ENCODE measurements at places on chromosomes 2 and 18.

- no peak for DNase-seq
These were observed 1.8 kb upstream of the CYBRD1 start for GRCh38 chr2:171520471-171520870.

DNA sequence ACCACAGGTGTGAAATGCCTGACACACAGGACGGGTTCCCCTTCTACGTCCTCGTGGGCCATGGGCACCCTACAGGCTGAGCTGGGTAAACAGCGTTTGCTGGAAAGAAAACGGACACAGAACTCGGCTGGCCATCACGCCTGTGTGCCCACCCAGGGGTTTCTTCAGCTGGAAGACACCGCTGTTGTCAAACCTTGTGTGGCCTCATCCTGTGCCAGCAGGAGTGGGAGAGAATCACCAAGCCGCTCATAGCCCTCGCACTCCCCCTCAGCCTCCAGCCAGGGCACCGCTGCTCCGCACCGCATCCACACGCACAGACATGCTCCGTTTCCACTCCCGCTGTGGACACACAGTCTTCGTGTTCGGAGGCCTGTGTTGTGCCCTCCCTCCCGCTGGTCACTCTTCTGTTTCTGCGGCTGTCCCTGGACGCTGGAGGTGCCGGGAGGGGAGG, 161.4 kb downstream of the PXDN start:
- no peak for DNase-seq

- no peak for DNase-seq
These were observed 43.6 kb upstream of the PXDN start for GRCh38 chr2:1787755-1788477.

- DNase-seq, result peak; percentile 47
These were observed 39.6 kb downstream of the DOCK10 start for GRCh38 chr2:225002656-225003045.

DNA sequence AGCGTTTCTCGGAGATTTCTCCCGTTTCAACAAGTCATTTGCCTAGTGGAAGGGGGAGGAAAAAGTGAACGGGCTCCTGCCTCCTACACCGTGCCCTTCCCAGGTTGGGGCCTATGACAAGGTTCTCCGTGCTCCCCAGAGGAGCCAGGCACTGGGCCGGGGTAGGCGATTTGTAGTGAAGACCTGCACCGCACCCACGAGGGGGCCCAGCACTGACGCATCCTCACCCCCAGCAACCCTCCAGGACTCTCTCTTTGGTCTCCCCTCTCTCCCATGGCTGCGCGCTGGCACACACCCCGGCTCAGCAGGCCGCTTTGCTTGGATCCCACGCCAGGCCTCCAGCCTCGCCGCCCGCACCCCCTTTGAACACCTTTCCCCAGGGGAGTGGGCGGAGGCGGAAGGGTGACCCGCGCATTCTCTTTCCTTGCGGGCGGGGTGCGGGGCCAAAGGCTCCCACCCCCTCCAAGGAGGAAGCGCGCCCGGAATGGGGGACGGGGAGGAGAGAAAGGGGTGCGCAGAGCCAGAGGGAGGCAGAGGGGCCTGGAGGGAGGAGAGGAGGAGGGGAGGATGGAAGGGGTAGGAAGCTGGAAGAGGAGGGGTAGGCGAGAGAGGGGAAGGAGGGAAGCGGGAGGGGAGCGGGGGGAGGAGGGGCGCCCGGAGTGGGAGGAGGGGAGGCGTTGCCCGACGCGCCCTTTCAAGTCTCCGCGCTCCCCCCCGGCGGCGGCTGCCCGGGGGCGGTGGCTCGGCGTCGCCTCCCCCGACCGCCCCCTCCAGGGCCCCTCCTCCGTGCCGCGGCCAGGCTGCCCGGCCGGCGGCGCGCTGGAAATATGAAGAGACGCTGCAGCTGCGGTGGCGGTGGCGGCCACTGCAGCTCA, at the start of gene APCDD1:
APCDD1 (plus strand) TSS at position 830 of the 875 bp plus-strand sequence. CDS start 347 bp downstream, outside the sequence.
- peak; percentile 80 for DNase-seq

DNA sequence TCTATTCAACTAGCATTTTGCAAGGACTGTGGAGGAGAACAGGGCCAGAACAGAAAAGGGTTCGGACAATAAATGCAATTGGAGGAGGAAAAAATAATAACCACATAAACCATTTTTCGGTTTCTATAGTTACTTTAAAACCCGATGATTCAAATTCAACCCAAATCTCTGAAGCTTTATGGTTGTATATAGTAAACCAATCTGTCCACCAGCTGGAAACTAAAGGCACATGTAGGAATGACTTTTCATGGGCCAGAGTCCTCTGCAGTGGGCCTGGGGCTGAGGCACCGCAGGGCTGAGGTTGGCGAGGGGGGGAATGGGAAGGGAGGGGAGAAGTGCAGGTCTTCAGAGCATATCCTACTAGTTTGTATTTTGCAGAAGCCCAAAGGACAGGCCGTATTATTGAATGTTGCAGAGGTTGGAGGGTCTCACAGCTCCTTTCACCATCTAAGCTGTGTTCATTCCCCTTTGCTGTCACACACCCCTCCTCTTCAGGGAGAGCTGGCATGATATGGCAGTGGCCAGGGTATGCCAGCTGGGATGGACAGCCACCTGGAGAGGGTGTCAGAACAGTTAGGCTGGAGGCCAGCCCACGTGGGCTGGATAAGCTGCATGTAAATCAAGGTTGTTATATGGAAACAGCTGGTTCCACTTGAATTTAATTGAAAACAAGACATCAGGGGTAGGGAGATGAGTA, 267.1 kb downstream of the PRKCE start:
- DNase-seq, result no peak

Measured in astrocyte of the hippocampus (primary cell).